Endodermal cell (in vitro differentiated cells): ENCODE measurements at places on chromosomes 5 and 9.

- DNase-seq = no peak
These were observed 424.0 kb upstream of the CCNH start for GRCh38 chr5:87836696-87837095.

- no peak for DNase-seq
These were observed 74.1 kb upstream of the SAP30L start for GRCh38 chr5:154371687-154372086.

DNA sequence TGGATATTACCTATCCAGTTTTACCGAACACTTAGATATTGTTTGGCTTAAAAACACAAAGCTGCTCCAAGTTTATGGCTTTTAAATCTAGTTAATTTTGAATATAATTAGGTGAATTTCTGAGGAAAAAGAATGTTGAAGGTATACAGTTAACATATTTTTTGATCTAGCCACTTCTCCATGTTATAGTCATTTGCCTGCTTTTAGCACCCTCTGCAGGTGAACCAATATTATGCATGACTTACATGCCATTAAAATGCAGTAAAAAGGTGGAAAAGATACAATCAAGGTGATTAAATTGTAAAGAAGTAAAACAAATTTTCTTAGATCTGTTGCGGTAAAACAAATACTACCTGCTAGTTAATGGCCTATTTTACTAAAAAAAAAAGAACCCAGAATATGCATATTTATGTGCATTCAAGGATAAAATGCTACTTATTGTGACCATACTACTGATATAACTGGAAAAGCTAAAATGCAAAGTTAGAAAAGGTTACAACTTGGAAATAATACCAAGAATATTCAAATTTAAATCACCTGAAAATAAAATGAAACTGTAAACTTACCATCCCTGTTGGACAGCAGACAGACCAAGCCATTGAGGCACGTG is 132.1 kb downstream of the AP3B1 start:
- DNase-seq = no peak

DNA sequence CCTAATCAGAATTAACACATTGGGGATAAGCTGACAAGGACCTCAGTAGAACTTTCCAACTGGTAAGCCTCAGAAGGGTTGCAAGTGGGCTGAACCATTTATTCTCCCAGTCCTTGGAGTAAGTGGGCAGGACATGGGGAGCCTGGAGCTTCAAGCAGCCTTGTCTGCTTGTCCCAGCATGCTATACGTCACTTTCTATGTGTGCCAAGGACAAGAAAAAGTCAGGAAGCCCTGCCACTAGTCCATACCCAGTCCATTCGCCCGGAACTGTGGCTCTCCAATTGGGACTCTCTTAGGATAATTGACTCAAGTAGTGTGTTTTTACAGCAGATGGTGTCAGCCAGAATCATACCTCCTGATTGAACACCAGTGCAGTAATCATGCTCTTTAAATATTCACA is 62.6 kb upstream of the FRRS1L start:
- DNase-seq = no peak

DNA sequence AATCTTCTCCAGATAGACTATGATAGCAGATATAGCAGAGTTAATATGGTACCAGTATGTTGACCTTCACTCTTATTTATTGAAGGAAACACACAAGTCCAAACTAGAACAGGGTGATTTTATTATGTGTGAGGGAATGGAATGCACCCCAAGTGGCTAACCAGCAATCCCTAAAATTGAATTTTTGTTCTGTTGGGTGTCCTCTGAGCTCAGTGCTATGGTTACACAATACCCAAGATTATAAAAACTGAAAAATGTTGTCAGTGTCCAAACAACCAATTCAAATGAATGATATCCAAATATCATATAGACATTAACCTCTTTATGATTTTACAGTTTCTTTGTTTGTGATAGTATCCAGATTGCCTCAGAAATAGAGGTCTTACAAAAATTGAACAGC is 60.9 kb downstream of the NNT start:
- no peak for DNase-seq

- DNase-seq = no peak
These were observed at the start of gene CD72 for GRCh38 chr9:35618325-35618727. Gene CD72, minus strand, starts transcription at chr9:35618413. Its CDS starts 110 bp downstream, at chr9:35618303.

DNA sequence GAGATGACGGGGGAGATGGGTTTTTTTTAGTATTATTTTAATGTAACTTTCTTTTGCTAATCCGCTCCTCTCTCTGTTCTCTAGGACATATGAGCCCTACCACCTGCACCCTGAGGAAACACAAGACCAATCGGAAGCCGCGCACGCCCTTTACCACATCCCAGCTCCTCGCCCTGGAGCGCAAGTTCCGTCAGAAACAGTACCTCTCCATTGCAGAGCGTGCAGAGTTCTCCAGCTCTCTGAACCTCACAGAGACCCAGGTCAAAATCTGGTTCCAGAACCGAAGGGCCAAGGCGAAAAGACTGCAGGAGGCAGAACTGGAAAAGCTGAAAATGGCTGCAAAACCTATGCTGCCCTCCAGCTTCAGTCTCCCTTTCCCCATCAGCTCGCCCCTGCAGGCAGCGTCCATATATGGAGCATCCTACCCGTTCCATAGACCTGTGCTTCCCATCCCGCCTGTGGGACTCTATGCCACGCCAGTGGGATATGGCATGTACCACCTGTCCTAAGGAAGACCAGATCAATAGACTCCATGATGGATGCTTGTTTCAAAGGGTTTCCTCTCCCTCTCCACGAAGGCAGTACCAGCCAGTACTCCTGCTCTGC is 4.8 kb downstream of the MSX2 start:
- DNase-seq = peak; percentile 66

DNA sequence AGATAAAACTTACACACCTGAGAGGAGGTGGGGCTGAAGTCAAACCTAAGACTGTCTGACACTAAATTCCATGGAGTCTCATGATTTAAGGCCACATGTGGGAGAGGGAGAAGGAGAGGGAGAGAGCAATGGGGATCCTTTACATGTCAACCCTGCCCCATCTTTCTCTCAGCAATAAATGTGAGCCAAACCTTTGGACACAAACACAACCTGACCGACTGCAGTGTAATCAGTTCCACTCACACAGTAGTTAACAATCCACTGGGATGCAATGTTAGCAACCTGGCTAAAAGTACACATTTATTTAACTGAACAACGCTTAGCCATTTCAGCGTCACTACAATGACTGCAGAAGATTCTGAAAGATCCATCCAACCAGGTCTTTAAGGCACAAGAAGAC is 273.0 kb downstream of the GLIS3 start:
- DNase-seq = no peak

- DNase-seq = no peak
These were observed 15.6 kb upstream of the BICD2 start for GRCh38 chr9:92780206-92780605.

DNA sequence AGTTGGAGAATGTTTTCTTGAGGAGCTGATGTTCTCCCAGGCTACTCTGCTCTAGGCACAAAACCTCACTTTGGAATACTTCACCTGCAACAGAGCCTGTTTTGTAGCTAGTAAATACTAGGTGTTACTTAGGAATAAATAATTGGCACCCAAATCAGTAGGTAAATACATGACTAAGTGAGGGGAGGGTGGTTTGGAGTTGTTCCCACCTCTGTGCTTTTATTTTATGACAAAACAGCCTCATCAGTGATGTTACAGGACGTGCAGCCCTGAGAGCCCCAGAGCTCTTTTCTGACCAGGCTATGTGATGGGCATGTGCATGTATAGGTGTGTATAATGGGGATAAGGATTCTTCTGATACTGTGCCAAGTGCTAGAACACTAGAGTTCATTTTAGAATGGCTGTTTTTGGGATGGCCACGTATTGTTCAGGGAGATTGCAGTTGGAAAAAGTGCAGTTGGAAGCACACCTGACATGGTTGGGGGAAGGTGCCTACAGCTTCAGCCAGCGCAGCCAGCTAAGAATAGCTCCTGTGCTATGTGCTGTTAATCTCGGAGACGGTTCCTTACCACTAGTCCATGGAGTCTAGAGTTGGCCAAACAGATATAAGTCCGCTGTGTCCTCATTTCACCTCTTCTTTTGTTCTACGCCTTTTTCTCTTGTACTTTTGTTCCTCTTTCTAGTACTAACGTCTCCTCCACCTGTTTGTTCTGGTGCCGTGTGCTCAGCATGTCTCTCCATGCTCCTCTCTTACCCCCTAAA is 284.7 kb downstream of the FANCC start:
- no peak for DNase-seq

- no peak for DNase-seq
These were observed 110.8 kb downstream of the MARCHF3 start for GRCh38 chr5:126919566-126919965.

GRCh38 chr9:127568971-127569885 is 42.8 kb upstream of the STXBP1 start:
- DNase-seq = peak; percentile 96

DNA sequence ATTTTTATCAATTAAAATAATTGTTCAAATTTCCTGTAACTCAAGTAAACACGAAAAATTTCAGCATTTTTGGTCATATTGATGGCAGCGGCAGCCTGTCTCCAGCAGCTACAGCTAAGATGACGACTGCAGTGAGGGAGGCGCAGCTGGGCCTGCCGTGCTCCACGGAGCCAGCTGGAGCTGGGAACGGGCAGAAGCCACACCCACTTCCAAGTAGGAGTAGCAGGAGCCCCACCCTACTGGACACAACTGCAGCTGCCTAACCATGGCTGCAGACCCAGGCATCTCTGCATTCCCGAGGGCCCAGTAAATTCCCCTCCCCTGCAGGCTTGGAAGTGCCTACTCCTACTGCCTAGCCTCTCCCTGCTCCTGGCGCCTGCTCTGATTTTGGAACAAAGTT is 2031.7 kb downstream of the EFNA5 start:
- peak; percentile 69 for DNase-seq
